ENCODE measurements at places on chromosomes 1 and 21.

DNA sequence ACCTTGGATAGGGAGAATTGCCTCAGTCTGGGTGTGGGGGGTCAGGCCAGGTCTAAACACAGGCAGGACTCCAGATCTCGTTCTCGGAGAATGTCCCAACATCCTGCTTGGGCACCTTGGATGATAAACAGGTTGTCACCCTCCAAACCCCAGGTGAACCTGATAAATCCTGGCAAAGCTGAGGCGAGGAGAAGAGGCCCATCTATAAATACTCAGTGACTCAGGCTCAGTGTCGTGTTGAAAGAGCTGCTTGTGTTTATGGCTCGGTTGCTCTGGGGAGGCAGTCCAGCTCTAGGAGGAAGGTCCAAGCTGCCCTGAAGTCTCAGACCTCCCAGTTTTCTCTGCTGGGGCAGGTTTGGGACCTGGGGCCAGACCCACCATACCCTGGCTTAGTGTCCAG lies 15.8 kb upstream of the TRIM63 start:
- H3K36me3 ChIP-seq, result no peaks in the 10 kb centered on the region
- peaks cover 10% of the 10 kb centered on the region for H3K4me1 ChIP-seq
- no peak overlapping the region for H3K4me3 ChIP-seq

DNA sequence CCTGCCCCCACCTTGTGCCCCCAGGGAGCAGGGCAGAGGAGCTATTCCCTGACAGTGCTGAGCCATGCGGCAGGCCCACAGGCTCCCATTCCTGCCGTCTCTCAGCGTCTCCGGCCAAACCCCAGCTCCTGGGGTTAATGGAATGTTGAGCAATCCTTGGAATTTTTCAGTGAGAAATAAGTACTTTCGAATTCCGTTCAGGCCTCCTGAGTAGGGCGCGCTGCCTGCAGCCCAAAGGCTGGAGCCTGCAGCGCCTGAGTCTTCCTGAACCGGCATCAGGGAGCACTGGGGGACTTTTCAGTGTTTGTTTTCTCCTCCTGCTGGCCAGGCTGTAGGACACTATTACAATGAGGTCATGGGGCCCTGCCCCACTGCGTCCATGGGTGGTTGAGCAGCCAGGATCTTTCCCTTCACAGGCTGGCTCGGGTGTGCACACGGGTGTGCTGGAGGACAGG lies 33.3 kb upstream of the CSF1 start:
- no peaks in the 10 kb centered on the region for H3K36me3 ChIP-seq
- no peaks in the 10 kb centered on the region for H3K27me3 ChIP-seq
- peak overlapping the region; percentile 93 for H3K27ac ChIP-seq
- H3K4me1 ChIP-seq, result peaks cover 44% of the 10 kb centered on the region

GRCh38 chr1:228017356-228018124 lies 10.7 kb downstream of the WNT3A start:
- H3K4me3 ChIP-seq, result no peak overlapping the region
- no peaks in the 10 kb centered on the region for H3K27me3 ChIP-seq
- H3K4me1 ChIP-seq, result no peaks in the 10 kb centered on the region
- H3K27ac ChIP-seq, result no peak overlapping the region
- no peaks in the 10 kb centered on the region for H3K36me3 ChIP-seq

DNA sequence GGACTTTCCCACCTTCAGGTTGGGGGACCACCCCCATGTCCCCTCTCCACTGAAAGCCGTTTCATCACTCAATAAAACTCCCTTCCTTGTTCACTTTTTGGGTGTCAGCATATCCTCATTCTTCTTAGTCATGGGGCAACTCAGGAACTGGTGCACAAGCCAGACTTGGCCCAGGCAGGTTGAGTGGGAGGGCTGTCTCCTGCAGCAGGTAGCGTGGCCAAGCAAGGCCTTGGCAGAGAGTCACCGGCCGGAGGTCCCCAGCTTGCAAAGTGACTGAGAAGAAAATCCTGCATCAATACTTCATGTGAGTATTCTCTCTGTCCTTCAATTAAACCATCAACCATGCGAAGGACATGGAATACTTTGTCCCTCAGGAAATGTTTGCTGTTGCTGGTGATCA lies 148.9 kb downstream of the RHOU start:
- H3K27ac ChIP-seq, result no peak overlapping the region
- no peaks in the 10 kb centered on the region for H3K4me1 ChIP-seq
- no peaks in the 10 kb centered on the region for H3K27me3 ChIP-seq
- H3K36me3 ChIP-seq, result no peaks in the 10 kb centered on the region

- H3K27ac ChIP-seq, result no peak overlapping the region
- no peaks in the 10 kb centered on the region for H3K36me3 ChIP-seq
- H3K4me3 ChIP-seq, result no peak overlapping the region
- no peaks in the 10 kb centered on the region for H3K4me1 ChIP-seq
Measured at GRCh38 chr1:96159379-96159778, 562.2 kb upstream of the PTBP2 start.

DNA sequence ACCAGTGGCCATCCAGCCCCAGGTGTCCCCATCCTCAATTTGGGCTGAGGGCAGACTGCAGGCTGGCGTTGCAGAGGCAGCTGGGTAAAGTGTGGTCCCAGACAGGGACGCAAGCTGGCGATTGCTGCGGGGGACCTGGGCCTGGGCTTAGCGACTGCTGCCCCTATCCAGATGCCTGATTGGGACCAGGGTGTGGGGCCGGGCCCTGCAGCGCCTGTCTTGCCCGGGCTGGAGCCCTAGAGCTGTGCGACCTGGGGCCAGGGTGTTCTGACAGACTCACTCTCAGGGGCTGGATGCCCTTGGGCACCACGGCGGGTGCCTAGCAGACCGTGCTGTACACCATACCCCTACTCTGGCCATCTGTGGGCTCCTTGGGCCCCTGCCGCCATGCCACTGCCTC lies 16.2 kb upstream of the FAAP20 start:
- DNase-seq, result no peak
- no peak overlapping the region for H3K27ac ChIP-seq
- no peaks in the 10 kb centered on the region for H3K36me3 ChIP-seq
- no peak overlapping the region for H3K4me3 ChIP-seq
- H3K27me3 ChIP-seq, result no peaks in the 10 kb centered on the region

DNA sequence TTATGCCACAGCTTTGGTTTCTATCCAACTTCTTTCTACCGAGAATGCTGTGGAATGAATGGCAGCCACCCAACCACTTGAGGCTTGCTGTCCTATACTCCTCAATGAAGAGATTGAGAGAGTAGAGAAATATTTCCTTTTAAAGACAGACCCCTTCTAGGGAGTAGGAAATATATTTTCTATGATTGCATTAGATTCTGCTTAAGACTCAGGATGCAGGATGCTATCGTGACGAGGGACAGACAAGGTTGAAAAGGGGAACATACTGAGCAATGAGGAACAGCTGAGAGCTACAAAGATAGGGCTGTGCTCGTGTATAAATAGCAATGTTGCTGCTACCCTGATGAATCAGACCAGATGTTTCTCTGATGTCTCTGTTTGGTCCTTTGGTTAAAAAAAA lies 7.1 kb upstream of the RASAL2 start:
- H3K36me3 ChIP-seq, result no peaks in the 10 kb centered on the region
- H3K27me3 ChIP-seq, result no peaks in the 10 kb centered on the region
- peak; percentile 81 for DNase-seq
- H3K4me3 ChIP-seq, result no peak overlapping the region

DNA sequence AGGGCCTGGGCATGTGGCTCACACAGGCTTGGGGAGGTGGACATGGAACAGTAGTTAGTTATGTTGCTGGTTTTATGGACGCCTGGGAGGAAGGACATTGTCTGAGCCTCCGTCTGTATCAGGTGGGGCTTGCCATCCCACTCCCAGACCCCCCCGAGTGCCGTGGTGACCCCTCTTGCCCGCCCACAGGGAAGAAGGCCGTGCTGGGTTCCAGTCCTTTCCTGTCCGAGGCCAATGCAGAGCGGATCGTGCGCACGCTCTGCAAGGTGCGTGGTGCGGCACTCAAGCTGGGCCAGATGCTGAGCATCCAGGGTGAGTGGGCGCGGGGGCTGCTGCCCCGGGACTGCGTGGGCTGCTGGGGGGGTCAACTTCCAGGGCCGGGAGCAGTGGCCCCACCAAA lies 41.7 kb downstream of the COQ8A start:
- H3K36me3 ChIP-seq, result no peaks in the 10 kb centered on the region
- no peak overlapping the region for H3K4me3 ChIP-seq
- DNase-seq, result no peak
- no peaks in the 10 kb centered on the region for H3K4me1 ChIP-seq
- no peaks in the 10 kb centered on the region for H3K27me3 ChIP-seq

DNA sequence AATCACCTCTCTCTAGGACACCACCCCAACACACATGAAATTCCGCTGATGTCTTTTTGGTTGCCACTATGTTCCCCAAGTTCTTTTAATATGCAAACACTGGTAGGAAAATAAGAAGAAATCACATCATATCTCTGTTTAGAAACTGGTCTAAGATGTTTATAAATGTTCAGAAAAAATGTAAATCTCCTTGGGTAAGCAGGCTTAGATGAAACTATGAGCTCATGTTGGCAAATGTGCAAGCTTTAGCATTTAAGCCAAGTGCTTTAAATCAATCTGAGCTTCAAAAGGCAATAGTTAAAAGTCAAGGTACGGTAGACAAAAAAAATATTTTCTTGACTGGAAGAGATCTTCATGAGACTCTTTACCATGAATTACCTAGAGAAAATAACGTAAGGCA lies 25.2 kb upstream of the SLAMF9 start:
- no peak overlapping the region for H3K27ac ChIP-seq
- no peaks in the 10 kb centered on the region for H3K4me1 ChIP-seq
- DNase-seq, result no peak
- no peak overlapping the region for H3K4me3 ChIP-seq
- no peaks in the 10 kb centered on the region for H3K27me3 ChIP-seq

DNA sequence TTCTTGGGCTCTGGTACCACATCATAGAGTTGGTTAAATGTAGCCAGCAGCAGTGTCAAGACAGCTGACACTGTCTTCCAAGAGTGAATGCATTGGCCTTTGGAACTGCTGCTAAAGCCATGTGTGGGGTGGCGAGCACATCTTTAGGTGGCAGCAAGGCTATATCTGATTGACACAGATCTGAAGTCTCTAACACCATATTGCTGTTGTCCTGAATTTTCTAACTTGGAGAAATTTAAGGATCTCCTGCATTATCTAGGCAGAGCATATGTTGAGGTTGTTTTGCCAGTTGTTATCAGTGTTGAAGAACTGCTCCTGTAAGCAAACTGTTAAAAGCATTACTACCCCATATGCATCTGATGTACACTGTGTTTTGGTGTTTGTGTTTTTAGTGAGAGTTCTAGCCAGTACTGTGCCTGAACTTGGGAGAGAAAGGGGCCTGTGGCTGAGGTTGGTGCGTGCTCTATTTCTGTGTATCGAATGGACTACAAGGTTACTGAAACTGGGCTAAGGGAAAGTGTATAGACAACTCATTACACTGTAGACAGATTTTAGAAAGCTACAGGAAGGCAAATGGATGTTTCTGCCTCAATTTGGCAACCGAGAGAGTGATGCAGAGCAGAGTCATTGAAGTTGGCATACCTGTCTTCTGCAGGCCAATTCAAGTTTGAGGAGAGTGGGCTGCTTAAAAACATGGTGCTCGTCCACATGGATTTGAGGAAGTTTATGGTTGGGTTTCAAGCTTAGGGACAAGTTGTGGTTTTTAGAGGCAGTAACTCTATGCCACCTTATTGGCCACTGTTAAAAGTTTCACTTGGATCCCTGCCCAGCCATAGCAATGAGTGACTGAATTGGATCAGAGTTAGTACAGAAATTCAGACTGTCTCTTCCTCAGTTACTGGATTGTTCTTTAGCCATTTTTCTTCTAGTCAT lies 16.9 kb downstream of the DYRK3 start:
- H3K27ac ChIP-seq, result no peak overlapping the region
- no peaks in the 10 kb centered on the region for H3K27me3 ChIP-seq

DNA sequence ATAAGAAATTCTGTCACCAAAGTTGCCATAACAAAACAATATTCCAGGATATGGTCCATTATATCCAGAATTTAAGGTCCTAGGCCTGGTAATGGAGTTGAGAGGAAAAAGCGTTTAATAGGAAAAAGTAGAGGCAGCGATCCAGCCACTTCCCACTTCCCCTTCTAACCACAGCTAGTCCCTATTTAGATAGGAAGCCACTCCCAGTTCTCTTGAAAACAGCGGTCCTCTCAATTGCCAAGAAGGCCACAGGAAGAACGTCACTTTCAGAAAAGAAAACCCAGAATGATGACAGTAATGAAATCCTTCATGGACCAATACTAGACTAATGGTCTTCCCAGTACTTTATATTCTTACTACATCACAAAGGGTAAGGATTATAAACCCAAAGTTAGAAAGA lies 38.6 kb downstream of the ABL2 start:
- H3K4me3 ChIP-seq, result no peak overlapping the region
- H3K27ac ChIP-seq, result peak overlapping the region; percentile 11
- no peak for DNase-seq
- no peaks in the 10 kb centered on the region for H3K36me3 ChIP-seq
- no peaks in the 10 kb centered on the region for H3K27me3 ChIP-seq
- no peaks in the 10 kb centered on the region for H3K4me1 ChIP-seq

GRCh38 chr1:230065571-230065970 lies 1.5 kb upstream of the GALNT2 start:
- no peak overlapping the region for H3K4me3 ChIP-seq
- peaks cover 21% of the 10 kb centered on the region for H3K4me1 ChIP-seq
- no peaks in the 10 kb centered on the region for H3K36me3 ChIP-seq
- H3K27me3 ChIP-seq, result no peaks in the 10 kb centered on the region

- H3K27ac ChIP-seq, result no peak overlapping the region
- H3K4me1 ChIP-seq, result no peaks in the 10 kb centered on the region
- no peaks in the 10 kb centered on the region for H3K27me3 ChIP-seq
- no peak overlapping the region for H3K4me3 ChIP-seq
- no peak for DNase-seq
Measured at GRCh38 chr1:199808110-199808870, 219.2 kb upstream of the NR5A2 start.

- no peak overlapping the region for H3K4me3 ChIP-seq
- no peaks in the 10 kb centered on the region for H3K27me3 ChIP-seq
- H3K27ac ChIP-seq, result peak overlapping the region; percentile 100
Measured at GRCh38 chr1:234604495-234605398, 5.2 kb downstream of the IRF2BP2 start.

DNA sequence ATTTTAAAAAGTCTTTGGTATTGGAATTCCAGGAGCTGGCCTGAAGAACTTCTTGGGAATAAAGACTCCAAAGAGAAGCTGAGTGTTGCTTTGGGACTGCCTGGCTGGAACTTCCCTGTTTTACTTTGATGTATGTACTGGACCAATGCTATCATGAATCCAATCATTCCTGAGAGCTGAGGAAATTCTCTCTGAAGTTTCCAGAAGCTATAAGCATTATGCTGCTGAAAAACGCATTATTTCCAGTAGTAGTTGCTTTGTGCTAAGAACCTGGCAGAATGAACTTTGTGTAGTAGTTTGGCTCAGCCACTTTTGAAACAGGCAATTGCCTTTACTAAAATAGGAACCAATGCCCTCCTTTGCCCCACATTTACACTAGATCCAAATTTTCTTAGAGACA lies 260.7 kb downstream of the HLX start:
- H3K27ac ChIP-seq, result no peak overlapping the region
- DNase-seq, result no peak
- H3K27me3 ChIP-seq, result no peaks in the 10 kb centered on the region
- no peak overlapping the region for H3K4me3 ChIP-seq
